ENCODE measurements at places on chromosomes 16 and 17.
A peak's percentile ranks its signal among the peaks of the same experiment; 100 is the strongest.

- peak; percentile 6 for DNase-seq
Measured at GRCh38 chr17:59154292-59154720, 680 bp downstream of the SKA2 start.

GRCh38 chr17:73285603-73285908 lies 23.9 kb upstream of the CPSF4L start:
- DNase-seq, result no peak

- DNase-seq, result no peak
Measured at GRCh38 chr16:87945351-87946042, 5.7 kb upstream of the BANP start.

- no peak for DNase-seq
Measured at GRCh38 chr17:77356109-77356689, 215.4 kb downstream of the SEC14L1 start.

DNA sequence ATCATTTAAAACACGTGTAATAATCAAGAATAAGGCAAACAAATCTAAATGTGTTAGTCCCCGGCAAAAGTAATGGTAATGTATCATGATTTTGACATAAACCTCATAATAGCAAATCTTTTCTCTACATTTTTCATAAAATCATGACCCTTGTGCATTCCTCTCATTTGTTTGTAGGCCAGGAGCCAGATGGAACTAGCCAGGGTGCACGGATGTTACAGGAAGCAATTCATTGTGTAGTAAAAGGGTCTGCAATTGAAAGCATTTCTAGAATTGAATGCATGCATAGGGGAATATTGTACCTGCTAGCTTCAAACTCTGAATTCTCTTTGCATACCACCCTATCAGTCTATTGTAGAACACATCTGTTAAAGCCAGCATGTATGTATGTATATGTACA lies 66.6 kb downstream of the CNTNAP4 start:
- DNase-seq, result no peak

- DNase-seq, result no peak
Measured at GRCh38 chr16:22926105-22926751, 112.3 kb downstream of the HS3ST2 start.

- no peak for DNase-seq
Measured at GRCh38 chr17:48869821-48870318, 22.7 kb upstream of the ATP5MC1 start.

- no peak for DNase-seq
Measured at GRCh38 chr17:35684055-35684802, 47.2 kb upstream of the RASL10B start.

- no peak for DNase-seq
Measured at GRCh38 chr16:88977018-88977811, at the start of gene CBFA2T3. TSS of gene CBFA2T3 (minus strand) at chr16:88977207. CDS start at chr16:88976807, 400 bp downstream.

DNA sequence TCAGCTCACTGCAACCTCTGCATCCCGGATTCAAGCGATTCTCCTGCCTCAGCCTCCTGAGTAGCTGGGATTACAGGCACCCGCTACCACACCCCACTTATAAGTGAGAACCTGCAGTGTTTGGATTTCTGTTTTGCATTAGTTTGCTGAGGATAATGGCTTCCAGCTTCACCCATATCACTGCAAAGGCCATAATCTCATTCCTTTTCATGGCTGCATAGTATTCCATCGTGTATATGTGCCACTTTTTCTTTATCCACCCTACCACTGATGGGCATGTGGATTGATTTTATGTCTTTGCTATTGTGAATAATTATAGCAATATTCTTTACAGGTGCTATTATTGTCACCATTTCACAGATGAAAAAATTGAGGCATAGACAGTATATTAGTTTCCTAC lies 301.0 kb upstream of the MAF start:
- DNase-seq, result no peak

- no peak for DNase-seq
Measured at GRCh38 chr16:23367988-23368387, 65.9 kb downstream of the SCNN1B start.

Data from stimulated activated CD8-positive, alpha-beta memory T cell treated with anti-CD3 and anti-CD28 coated beads, Interleukin-2, amount 100 ng/mL, for 48 hours (primary cell).